ENCODE measurements at places on chromosomes 12 and 14.

GRCh38 chr12:17652436-17652835 lies 437.6 kb downstream of the RERGL start:
- no peak for DNase-seq

- no peak for DNase-seq
These were observed 144.7 kb upstream of the RFLNA start for GRCh38 chr12:124150168-124150567.

- no peak for DNase-seq
These were observed 105.4 kb downstream of the CRACR2A start for GRCh38 chr12:3647504-3647903.

- no peak for DNase-seq
These were observed 12.3 kb downstream of the GTF2A1 start for GRCh38 chr14:81208489-81208888.

DNA sequence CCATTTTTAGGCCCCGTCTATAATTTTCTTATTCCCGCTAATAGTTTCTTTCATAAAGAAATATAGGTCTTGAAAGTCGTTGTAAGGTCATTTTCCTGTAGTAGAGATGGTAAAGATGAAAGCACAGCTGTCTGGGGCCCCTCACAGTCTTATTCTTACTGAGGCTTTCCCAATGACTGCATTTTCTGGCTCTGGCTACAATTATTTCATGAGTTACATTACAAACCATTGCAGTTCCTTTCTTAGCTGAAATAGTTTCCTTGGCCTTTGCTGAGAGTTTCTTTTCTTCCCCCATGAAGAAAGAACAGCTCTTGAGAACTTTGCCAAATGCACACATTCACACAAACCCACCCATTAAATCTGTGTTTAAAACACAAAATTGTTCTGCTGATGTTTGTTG lies 113.0 kb downstream of the DYRK2 start:
- no peak for DNase-seq

Data from CD4-positive, alpha-beta T cell (primary cell).